ENCODE measurements at places on chromosomes 13 and 19. TPM values are rescaled to one million over a fixed set of nuclear protein-coding genes. Genes with fewer than 3 reads are reported as not detected.

DKKL1 gene
- 0.15 TPM for polyA plus RNA-seq

CLEC4G gene
- not detected for polyA plus RNA-seq

GPR12 gene
- not detected for polyA plus RNA-seq

DCLK1 gene
- polyA plus RNA-seq = 2.9 TPM

ZNF729 gene
- not detected for polyA plus RNA-seq

FKRP gene
- 11.8 TPM for polyA plus RNA-seq

SERP2 gene
- 11.2 TPM for polyA plus RNA-seq

ZNF66 gene
- 1.3 TPM for polyA plus RNA-seq

GRCh38 chr13:27038323-27038722, 133.3 kb downstream of the USP12 start:
- H3K36me3 ChIP-seq = no peaks in the 10 kb centered on the region
- DNase-seq = peak; percentile 93
- no peaks in the 10 kb centered on the region for H3K27me3 ChIP-seq
- no peak overlapping the region for H3K27ac ChIP-seq
- peaks cover 17% of the 10 kb centered on the region for H3K4me1 ChIP-seq

DNA sequence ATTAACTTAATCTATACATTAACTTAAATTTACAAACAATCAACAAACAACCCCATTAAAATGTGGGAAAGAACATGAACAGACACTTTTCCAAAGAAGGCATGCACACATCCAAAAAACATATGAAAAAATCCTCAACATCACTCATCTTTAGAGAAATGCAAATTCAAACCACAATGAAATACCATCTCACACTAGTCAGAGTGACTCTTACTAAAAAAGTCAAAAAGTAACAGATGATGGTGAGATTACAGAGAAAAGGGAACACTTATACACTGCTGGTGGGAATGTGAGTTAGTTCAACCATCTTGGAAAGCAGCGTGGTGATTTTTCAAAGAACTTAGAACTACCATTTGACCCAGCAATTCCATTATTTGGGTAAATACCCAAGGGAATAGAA, 759.2 kb upstream of the SLITRK1 start:
- H3K27me3 ChIP-seq = no peaks in the 10 kb centered on the region
- DNase-seq = peak; percentile 86
- no peak overlapping the region for H3K4me3 ChIP-seq
- H3K4me1 ChIP-seq = no peaks in the 10 kb centered on the region
- H3K27ac ChIP-seq = no peak overlapping the region

GRCh38 chr13:96314974-96315373, 225.1 kb downstream of the HS6ST3 start:
- no peaks in the 10 kb centered on the region for H3K27me3 ChIP-seq
- H3K4me3 ChIP-seq = no peak overlapping the region
- no peak overlapping the region for H3K27ac ChIP-seq
- H3K36me3 ChIP-seq = no peaks in the 10 kb centered on the region
- DNase-seq = no peak

DNA sequence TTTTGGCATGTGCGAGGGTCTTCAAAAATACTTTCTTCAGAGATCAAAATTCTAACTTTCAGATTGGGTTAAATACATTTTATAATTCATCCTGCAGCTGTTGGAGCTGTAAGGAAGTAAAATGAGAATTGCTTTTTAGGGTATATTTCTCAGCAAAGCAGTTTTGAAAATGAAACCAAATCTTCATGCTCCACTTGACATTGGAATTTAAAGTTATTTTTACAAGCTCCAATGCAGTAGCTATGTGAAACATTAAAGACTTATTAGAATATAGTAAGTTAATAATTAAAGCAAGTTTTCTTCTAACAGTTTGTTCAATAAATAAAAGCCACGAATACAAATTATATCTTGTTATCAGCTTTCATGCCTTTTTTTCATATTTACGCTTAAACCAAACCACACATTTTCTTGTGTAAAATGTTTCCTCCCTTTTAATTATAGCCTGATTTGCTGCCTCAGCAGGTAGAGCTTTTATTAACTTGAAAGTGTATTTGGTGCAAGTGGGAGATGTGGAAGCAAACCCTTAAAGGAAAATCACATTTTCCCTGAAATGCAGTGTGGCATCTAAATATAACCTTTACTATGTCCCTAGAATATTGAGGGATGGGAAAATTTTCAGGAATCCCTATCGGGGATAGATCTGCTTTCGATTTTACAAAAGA, 12.4 kb upstream of the MICU2 start:
- H3K27me3 ChIP-seq = peaks cover 5% of the 10 kb centered on the region
- no peak overlapping the region for H3K4me3 ChIP-seq
- no peaks in the 10 kb centered on the region for H3K4me1 ChIP-seq
- no peaks in the 10 kb centered on the region for H3K36me3 ChIP-seq
- DNase-seq = no peak

GRCh38 chr19:8373867-8374813, 10.2 kb downstream of the ANGPTL4 start:
- peaks cover 4% of the 10 kb centered on the region for H3K36me3 ChIP-seq
- H3K27ac ChIP-seq = no peak overlapping the region
- H3K4me1 ChIP-seq = no peaks in the 10 kb centered on the region
- no peak overlapping the region for H3K4me3 ChIP-seq
- no peak for DNase-seq
- no peaks in the 10 kb centered on the region for H3K27me3 ChIP-seq

DNA sequence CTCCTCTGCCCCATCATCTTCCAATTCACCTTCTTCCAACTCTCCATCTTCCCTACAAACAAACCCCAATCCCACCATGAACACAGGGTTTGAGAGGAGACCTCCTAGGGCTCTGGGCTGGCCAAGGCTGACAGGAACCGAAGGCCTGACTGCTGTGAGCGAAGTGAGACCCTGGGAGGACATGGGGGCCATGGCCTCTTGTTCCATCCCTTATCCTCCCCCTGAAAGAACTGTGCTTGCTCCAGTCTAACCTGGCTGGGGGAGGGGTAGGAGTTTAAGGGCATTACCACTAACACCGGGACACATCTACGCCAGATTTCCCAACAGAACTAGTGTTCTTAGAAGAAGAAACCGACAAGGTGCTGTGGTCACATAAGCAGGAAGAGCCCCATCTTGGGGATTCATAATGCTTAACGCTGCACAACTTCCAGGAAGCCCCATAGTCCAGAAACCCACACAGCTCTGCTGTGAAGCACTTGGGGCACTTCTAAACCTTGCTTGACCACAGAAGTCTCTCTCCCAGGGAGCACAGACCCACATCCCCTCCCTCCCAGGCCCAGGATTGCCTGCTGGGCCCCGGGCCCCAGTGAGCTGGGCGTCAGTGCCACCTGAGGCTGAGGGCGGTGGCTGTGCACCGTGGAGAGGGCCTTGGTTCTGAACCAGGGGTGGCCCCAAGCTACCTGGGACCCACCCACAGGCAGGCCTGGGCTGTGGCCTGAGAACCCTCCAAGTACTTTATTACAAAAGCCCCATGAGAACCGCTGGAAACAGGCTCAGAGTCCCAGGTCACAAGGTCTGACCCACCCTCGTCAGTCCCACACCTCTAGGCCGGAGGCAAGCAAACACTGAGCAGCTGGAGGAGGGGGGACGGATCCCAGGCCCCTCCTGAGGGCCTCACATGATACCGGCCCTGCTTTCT, 18.8 kb downstream of the ZC3H4 start:
- H3K4me1 ChIP-seq = peaks cover 6% of the 10 kb centered on the region
- peaks cover 15% of the 10 kb centered on the region for H3K36me3 ChIP-seq
- peak overlapping the region; percentile 25 for H3K27ac ChIP-seq
- H3K27me3 ChIP-seq = no peaks in the 10 kb centered on the region

DNA sequence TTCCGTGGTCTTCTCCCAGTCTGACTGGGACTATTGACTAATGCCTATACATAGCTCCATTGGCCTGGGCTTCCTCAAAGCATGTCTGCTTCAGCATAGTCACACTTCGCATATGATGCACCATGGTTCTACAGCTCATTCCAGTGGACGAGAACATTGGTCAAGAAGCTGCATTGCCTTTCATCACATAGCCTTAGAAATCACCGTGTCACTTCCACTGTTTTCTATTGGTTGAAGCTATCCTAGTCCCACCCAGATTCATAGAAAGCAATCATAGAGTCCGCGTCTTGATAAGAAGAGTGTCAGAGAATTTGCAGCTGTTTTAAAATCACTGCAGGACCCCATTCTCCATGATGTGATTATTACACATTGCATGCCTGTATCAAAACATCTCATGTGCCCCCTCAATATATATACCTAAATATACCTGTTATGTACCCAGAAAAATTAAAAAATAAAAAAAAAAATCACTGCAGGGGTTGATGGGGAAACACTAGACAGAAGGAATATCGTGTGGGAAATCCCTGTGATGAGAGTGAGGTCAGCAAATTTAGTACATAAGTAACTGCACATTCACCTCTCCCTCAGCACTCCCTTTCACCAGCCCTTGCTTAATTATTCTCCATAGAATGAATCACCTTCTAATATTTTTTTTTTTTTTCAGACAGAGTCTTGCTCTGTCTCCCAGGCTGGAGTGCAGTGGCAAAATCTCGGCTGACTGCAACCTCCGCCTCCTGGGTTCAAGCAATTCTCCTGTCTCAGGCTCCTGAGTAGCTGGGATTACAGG, 2.2 kb upstream of the ARHGAP33 start:
- H3K27me3 ChIP-seq = no peaks in the 10 kb centered on the region
- H3K4me3 ChIP-seq = no peak overlapping the region
- no peak overlapping the region for H3K27ac ChIP-seq
- H3K36me3 ChIP-seq = peaks cover 2% of the 10 kb centered on the region
- H3K4me1 ChIP-seq = peaks cover 4% of the 10 kb centered on the region
- peak; percentile 42 for DNase-seq

GRCh38 chr19:53471916-53472315, 4.4 kb downstream of the ZNF813 start:
- H3K4me1 ChIP-seq = no peaks in the 10 kb centered on the region
- H3K4me3 ChIP-seq = no peak overlapping the region
- H3K27me3 ChIP-seq = no peaks in the 10 kb centered on the region
- no peak overlapping the region for H3K27ac ChIP-seq

DNA sequence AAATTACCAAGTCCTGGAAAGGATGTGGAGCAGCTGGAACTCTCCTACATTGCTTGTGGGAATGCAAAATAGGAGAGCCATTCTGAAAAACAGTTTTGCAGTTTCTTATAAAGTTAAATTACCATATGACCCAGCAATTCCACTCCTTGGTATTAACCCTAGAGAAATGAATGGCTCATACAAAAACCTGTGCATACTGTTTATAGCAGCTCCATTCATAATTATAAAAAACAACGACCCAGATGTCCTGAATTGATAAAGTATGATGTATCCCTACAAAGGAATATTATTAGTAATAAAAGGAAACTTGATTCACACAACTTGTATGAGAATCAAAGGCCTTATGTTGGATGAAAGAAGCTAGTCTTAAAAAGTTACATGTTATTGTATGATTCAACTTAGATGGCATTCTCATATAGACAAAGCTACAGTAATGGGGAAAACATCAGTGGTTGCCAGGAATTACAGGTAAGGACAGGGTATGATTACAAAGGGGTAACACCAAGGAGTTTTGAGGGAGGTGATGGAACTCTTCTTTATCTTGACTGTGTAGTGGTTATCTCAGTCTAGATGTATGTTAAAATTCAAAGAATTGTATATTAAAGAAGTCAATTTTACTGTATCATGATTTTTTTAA, 35.4 kb downstream of the GPR180 start:
- no peaks in the 10 kb centered on the region for H3K27me3 ChIP-seq
- no peak overlapping the region for H3K27ac ChIP-seq
- H3K36me3 ChIP-seq = no peaks in the 10 kb centered on the region
- DNase-seq = no peak
- no peak overlapping the region for H3K4me3 ChIP-seq

- no peak overlapping the region for H3K4me3 ChIP-seq
- H3K27me3 ChIP-seq = no peaks in the 10 kb centered on the region
- H3K36me3 ChIP-seq = no peaks in the 10 kb centered on the region
- H3K4me1 ChIP-seq = no peaks in the 10 kb centered on the region
Measured at GRCh38 chr13:107466326-107467099, 748.8 kb downstream of the LIG4 start.

DNA sequence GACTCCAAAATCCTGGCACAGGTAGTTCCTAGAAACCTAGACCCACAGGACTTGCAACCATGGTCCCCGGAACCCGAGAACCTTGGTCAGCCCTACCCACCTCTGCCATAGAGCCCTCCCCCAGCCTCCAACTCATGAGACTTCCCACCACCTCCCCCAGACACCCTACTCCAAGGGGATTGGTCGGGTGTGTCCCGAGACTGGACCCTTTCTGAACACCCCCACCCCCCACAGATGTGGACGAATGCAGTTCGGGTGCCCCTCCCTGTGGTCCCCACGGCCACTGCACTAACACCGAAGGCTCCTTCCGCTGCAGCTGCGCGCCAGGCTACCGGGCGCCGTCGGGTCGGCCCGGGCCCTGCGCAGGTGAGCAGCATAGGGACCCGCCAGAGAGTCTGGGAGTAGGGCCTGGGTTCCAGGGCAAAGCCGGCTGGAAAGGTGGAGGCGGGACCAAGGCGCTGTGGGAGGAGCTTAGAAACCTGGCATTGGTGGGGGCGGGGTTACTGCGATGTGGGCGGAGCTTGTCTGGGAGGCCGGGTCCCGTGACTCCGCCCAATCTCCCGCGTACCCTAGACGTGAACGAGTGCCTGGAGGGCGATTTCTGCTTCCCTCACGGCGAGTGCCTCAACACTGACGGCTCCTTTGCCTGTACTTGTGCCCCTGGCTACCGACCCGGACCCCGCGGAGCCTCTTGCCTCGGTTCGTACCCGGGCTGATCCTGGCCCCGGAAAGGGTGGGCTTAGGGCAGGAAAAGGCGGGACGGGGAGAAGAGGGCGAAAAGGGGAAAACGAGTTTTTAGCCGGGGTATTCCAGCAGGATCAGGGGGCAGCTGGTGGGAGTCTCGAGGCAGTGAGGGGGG, 11.9 kb downstream of the LTBP4 start:
- no peak overlapping the region for H3K4me3 ChIP-seq
- peaks cover 4% of the 10 kb centered on the region for H3K36me3 ChIP-seq
- H3K4me1 ChIP-seq = peaks cover 6% of the 10 kb centered on the region
- H3K27me3 ChIP-seq = no peaks in the 10 kb centered on the region

DNA sequence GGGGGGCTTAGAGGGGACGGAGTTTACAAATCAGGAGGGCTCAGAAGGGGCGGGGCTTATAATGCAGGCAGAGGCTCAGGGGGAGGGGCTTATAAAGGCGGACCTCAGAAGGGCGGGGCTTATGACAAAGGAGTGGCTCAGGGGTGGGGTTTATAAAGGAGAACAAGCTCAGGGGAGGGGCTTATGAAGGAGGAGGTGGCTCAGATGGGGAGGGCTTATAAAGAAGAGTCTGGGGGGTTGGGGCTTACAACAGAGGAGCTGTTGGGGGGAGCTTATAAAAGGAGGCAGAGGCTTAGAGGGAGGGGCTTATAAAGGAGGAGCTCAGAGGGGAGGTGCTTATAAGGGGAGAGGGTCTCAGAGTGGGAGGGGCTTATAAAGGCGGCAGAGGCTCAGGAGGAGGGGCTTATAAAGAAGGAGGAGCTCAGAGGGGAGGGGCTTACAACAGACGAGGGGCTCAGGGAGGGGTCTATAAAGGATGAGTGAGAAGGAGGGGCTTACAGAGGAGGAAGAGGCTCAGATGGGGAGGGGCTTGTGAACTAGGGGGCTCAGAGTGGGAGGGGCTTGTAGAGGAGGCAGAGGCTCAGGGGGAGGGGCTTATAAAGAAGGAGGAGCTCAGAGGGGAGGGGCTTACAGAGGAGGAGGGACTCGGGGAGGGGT, 1.0 kb downstream of the SMIM24 start:
- no peaks in the 10 kb centered on the region for H3K36me3 ChIP-seq
- no peak overlapping the region for H3K4me3 ChIP-seq
- DNase-seq = no peak
- peaks cover 12% of the 10 kb centered on the region for H3K27me3 ChIP-seq
- no peak overlapping the region for H3K27ac ChIP-seq
- H3K4me1 ChIP-seq = no peaks in the 10 kb centered on the region

- no peaks in the 10 kb centered on the region for H3K27me3 ChIP-seq
- no peaks in the 10 kb centered on the region for H3K4me1 ChIP-seq
- H3K4me3 ChIP-seq = no peak overlapping the region
- no peak overlapping the region for H3K27ac ChIP-seq
- no peak for DNase-seq
Measured at GRCh38 chr19:28840891-28841290, 372.1 kb downstream of the UQCRFS1 start.
